ENCODE measurements at places on chromosomes 3 and 15.

- DNase-seq = no peak
Measured at GRCh38 chr3:193947596-193947995, 188.4 kb upstream of the HES1 start.

DNA sequence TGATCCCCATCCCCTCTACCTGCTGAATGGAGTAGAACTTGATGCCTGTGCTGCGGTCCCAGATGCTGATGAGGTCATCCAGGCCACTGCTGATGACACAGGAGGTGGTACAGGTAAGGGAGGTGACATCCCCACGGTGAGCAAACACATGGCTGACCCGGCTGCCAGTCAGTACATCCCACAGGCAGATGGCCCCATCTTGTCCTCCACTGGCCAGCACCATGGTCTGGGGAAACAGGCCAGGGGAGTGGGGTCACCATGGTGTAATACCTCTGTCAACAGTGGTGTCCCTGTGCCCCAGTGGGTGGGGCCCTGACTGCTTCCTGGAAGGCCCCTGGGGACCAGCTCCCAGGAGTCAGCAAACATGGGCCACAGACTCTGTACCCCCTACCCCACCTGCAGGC is 33.3 kb downstream of the PTPN23 start:
- DNase-seq = no peak

DNA sequence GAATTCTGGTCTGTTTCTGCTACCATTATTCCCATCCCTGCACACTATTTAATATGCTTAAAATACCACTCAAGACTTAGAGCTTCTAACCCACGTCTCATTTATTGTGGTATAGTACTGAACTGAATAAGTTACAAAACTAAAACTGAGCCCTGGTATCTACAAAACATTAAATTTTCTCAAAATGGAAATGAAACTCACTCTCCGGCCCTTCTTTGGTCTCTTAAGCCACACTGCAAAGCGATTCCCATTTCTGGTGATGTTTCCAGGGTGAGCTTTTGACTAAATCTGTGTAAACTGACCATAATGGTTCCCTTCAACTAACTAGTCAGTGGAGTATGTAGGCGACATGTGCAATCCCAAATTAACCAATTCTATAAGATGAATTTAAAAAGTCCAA is 18.6 kb downstream of the KPNA4 start:
- peak; percentile 36 for DNase-seq

DNA sequence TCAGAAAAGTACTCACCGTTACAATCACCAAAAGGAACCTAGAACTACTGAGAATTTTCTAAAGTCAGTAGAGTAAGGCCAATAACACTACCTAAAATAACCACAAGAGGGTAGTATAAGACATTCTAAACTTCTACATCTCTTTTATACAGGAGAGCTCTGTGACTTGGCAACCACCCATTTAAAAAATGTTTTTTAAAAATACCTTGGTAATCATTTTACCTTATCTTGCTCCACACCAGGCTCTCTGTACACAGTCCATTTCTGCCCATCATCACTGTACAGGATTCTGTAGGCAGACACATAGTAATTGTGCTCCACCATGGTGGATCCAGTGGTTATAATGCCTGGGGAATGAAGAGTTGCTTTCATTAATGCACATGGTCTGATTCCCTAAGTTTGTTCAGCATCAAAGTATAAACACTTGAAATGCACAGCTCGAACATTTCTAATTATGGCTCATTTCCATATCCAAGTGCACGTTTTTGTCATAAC is 54.5 kb downstream of the ST3GAL6 start:
- DNase-seq = peak; percentile 53
